ENCODE measurements at places on chromosomes 11 and 22.
A peak's percentile ranks its signal among the peaks of the same experiment; 100 is the strongest.

- DNase-seq = no peak
Measured at GRCh38 chr22:22045571-22046335, 63.2 kb upstream of the TOP3B start.

- peak; percentile 25 for DNase-seq
Measured at GRCh38 chr11:133403900-133404299, 128.4 kb downstream of the OPCML start.

- DNase-seq = no peak
Measured at GRCh38 chr22:17412232-17412631, 43.0 kb downstream of the CECR2 start.

GRCh38 chr11:74849525-74850391, 99.1 kb downstream of the XRRA1 start:
- DNase-seq = no peak

GRCh38 chr11:88114486-88115045, 60.7 kb downstream of the RAB38 start:
- DNase-seq = no peak

- no peak for DNase-seq
Measured at GRCh38 chr11:86589204-86589603, 83.2 kb downstream of the ME3 start.

DNA sequence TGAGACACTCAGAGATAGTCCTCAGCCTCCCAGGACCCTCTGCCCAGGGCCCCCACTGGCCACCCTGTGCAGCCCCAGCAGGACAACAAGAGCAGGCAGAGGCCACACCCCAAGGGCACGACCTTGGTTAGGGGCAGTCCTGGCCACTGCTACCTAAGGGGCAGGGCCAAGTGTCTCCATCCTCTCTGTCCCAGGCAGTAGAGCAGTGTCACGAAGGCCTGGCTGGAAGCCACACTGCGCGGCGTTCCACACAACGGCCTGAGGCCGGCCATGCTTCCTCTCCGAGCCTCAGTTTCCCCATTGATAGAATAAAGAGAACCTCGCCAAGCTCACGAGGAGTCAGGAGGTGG, 1074.3 kb downstream of the BRD1 start:
- DNase-seq = no peak

GRCh38 chr22:38782402-38783094, 11.4 kb downstream of the DNAL4 start:
- peak; percentile 57 for DNase-seq

DNA sequence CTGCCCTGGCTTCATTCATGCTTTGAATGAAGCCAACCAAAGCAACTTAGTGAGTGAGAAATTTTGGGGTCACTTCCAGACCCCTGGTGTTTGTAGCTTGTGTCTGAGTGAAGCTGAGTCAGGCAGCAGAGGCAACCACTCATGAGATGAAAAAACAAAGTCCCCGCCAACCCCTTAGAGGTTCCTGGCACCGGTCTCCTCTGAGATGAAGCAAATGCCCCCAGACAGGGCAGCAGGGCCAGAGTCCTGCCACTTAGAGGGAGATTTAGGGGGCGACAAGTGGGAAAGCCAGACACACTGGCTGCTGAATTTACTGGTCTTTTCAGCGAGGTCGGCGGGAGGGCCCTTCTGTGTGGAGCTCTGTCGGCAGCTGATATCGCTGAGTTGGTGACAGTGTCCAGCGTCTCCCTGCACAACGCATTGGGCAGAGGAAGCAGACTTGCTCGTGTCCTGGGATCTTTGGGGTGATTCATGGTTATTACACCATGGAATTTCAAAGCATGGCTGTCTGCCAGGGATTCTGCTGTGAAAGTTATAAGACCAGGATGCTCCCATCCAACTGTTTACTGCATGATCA, 482.6 kb downstream of the MIAT start:
- no peak for DNase-seq

GRCh38 chr11:7448201-7448600, 37.1 kb upstream of the OLFML1 start:
- no peak for DNase-seq

DNA sequence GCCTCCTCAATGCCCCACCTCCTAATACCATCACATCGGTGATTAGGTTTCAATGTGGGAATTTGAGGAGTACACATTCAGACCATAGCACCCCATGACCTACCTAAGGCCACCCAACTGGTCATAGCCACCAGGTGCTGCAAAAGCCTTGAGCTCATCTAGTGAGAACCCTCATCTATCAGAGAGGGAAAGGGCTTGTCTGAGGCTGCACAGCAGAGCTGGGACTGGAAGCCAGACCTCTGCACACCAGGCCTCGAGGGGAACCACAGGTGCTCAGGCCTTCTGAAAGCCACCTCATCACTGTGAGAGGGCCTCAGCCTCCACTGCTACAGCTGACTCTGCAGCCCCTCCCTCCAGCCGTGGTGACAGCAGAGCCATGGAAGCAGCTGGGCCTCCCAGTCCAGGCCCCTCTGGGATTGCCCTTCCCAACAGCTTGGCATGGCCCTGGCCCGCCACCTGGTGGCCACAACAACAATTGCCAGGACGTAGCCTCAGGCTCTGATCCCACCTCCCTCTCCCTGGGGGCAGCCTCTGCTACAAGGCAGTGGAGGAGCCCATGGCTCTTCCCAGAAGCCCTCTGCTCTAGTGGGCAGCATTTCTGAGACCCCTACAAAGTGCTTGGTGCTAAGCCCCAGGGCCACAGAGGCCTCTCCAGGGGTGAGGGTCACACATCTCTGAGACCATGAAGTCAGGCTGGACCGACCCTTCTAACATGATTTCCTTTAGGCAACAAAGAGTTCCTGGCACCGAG, 41.0 kb upstream of the PRDM11 start:
- peak; percentile 80 for DNase-seq

- no peak for DNase-seq
Measured at GRCh38 chr11:109196016-109196415, 226.0 kb upstream of the C11orf87 start.

DNA sequence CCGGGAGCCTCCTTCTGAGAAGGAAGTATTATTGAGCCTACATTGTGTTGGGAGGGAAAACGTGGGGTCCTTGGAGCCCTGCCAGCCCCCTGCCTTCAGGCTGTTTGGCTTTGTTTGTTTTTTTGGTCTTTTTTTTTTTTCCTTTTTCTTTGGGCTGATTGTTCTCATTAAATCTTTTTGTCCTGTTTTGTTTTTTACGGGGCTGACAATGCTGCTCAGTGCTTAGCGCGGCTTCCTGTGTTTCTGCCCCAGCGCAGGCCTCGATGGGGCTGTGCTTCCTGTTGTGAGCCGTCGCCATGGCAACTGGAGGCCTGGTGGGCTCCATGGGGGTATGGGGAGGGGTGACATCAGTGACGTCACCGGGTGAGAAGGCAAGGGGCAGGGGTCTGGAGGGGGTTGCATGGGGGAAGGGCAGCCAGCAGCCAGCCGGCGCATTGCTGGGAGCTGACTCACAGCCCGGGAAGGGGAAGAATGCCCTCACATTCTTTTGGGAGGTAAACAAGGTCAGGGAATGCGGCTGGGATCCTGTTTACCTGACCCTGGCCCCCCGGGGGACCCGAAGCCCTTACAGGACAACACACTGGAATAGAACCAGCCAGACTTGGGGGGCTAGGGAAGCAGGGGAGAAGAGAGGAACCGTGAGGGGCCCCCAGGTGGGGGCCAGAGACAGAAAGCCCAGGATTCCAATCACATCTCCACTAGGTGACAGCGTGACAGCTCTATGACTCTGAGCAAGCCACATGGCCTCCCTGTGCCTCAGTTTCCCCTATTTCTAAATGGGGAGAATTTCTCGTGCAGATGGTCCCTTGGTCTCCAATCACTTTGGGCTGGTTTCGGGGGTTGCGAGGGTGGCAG, 22.2 kb upstream of the CBX7 start:
- DNase-seq = peak; percentile 32

- no peak for DNase-seq
Measured at GRCh38 chr11:66971488-66971887, 3.6 kb upstream of the C11orf86 start.

DNA sequence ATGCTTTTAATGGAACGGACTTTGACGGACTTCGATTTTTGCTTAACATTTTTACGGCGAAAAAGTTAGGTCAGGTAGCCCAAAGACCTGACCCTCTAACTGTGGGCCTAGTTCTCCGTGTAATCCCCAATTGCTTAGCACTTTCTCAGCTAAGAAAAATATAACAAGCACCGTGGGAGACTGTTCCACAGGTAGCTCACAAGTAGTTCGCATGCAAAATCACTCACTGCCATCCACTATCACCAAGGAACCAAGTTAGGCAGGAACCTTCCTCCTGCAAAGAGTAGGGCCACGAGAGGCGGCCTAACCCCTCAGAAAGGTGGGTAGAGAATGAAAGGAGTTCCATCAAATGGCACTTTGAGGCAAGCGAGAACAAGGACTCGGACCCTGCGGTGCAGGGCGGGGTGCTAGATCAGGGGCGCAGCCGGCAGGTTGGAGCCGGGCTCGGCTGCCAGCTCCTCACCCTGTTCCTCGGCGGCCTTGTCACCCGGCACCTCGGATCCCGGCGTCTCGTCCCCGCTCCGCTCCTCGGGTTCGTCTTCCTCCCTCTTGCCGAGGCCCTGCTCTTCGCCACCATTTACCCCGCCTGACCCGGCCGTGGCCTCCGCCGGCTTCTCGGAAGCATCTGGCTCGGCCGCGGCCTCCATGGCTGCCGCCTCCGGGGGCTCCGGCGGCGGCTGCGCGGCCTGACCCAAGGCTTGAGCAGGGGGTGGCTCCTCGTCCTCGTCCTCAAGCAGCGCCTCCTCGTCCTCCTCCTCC, 922 bp downstream of the HNRNPUL2 start:
- peak; percentile 40 for DNase-seq

GRCh38 chr22:30743257-30744020, 48.8 kb downstream of the OSBP2 start:
- DNase-seq = no peak

DNA sequence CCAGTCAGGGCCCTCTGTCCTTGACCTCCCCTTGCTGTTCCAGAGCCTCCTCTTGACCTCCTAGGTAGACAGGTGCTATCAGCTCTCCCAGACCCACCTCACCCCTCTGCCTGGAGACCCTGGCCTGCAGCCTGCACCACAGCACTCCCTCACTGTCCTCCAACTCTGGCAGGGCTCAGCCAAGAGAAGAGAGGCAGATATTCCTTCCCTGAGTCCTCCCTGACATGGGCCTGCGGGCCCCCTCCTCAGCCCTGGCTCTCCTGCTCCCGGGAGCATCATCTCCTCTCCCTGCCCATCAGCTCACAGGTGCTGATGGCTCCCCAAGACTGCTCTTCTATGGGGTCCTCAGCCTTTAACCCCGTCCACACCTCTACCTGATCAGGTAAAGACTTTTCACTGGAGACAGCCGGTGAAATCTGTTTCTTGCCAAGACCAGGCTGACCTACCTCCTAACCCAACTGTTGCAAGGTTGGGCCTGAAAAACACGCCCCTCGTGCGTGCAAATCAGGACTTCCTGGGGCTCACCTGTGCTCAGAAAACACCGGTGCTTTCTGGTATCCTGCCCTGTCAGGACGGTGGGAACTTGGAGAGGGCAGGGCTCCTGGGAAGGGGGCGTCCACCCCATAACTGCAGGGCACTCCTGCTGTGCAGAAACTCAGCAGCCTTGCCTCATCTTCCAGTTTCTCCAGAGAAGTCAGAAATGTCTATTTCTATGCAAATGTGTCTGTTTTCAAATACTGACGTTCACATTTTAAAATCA, 160.7 kb downstream of the SHANK2 start:
- no peak for DNase-seq

GRCh38 chr11:62046568-62047100, 77.2 kb upstream of the INCENP start:
- no peak for DNase-seq
